Stimulated activated CD8-positive, alpha-beta memory T cell treated with anti-CD3 and anti-CD28 coated beads, Interleukin-2, amount 100 ng/mL, for 1 hour (primary cell): ENCODE measurements at places on chromosomes 6 and 20.

- DNase-seq: no peak
These were observed 176.4 kb downstream of the TBC1D32 start for GRCh38 chr6:121157906-121158305.

- DNase-seq: no peak
These were observed 121.6 kb downstream of the QRSL1 start for GRCh38 chr6:106750946-106751345.

- DNase-seq: no peak
These were observed 141.3 kb downstream of the FUT9 start for GRCh38 chr6:96157018-96157565.

DNA sequence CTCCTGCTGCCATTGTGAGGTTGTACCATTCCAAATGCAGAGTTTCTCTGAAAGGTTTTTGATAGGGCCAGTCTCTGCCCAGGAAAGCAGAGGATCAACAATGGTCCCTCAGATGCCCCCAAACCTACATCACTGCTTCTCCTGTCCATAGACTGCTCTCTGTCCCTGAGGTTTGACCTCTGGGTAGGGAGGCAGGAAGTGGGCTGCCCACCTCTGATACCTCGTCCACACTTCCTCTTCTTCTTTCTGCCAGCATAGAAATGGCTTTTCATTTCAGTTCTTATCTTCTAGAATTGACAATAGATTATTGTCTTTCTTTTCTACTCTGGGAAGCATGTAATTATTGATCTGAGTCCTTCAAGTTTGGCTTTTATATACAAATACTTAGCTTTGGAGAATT is 170.6 kb downstream of the TRMT11 start:
- no peak for DNase-seq

DNA sequence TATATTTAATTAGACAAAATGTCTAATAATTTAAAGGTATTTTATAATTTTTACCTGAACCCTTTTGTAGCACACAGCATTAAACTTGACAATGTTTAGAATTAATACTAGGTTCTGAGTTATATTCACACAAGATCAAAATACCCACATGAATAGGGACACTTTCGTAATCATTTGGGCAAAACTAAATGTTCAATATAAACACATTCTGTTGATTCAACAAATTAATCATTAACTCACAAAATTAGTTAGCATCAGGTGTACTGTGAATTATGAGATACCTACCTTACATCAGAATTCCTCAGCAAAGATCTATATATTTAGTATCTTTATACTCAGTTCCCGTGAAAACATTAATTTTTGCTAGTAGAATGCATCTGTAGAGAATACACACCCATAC is 481.5 kb upstream of the MANEA start:
- no peak for DNase-seq

DNA sequence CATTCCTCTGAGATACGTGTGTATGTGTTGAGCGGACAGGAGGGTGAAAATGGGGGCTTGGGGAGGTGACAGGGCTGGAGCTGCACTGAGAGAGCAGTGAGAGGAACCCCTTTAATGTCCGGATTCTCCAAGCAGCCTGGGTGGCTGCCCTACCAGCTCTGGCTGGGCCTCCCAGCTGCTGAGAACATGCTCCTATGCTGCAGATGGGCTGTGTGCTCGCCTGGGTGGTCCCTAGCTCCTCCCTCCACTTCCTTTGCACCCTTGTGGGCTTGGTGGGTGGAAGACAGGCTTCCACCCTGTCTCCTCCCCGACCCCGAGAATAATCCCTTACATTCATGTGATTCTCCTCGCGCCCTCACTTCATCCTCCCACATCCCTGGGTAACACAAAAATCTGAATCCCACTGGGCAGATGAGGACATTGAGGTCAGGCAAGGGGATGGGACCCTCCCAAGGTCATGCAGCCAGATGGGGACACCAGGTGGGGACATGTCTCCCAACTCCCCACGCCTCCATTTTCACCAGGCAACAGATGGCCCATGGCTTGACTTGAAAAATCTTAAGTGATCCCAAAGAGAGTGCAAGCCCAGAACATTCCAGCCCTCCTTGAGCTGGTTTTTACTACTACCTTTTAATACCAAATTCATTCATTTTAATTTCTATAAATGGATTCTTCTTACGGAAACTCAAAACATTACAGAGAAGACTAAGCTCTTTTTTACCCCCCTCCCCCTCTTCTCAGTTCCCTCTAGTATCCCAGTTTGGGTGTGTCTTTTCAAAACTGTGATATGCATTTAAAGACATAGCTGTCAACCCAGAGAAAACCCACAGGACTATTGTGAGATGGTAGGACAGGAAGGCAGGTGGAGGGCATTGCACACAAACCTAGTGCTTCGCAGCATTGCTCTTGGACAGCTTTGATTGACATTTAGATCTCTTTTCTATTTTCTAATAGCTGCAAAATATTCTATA is 5.0 kb upstream of the PDRG1 start:
- no peak for DNase-seq

DNA sequence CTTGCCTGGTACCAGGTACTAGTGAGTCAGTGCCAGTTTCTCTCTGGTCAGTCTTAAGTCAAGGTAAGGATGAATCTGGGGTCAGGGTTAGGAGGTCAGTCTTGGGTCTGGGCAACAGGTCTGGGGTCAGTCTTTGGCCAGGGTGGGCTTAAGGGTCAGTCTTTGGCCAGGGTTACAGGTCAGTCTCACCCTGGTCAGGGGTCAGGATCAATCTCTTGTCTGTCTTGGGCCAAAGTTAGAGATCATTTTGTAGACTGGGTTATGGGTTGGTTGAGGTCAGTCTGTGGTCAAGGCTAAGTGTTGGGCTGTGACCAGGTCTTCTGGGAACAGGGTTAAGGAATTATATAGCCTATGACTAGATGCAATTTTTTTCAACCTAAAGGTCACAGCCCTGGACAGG is 12.8 kb upstream of the CAPN11 start:
- DNase-seq: no peak

GRCh38 chr6:25750906-25751305 is 3.6 kb upstream of the SLC17A4 start:
- DNase-seq: no peak

- no peak for DNase-seq
These were observed 144.9 kb downstream of the TRMT11 start for GRCh38 chr6:126131246-126131645.

GRCh38 chr6:109239651-109240321 is 142.5 kb downstream of the CD164 start:
- no peak for DNase-seq

- no peak for DNase-seq
These were observed 447.3 kb downstream of the HDGFL1 start for GRCh38 chr6:23016696-23017095.

DNA sequence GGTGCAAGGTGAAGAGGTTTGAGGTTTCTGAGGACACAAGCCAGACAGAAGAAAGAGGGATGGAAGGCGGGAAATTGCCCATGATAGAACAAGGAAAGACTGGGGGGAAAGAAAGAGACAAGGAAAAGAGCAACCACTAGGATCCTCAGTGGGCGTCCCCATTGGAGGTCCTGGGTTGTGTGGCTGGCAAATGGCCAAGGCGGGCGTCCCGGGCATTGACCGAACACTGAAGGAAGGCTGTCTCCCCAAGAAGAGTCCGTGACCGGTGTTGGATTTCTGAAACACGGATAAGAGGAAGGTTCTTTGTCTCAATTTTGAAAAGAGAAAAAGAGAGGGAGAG is 746.6 kb upstream of the ADGRB3 start:
- DNase-seq: no peak

- no peak for DNase-seq
These were observed 111.2 kb downstream of the TRERF1 start for GRCh38 chr6:42340511-42340910.

- DNase-seq: no peak
These were observed 71.1 kb downstream of the KCNB1 start for GRCh38 chr20:49411221-49411925.

DNA sequence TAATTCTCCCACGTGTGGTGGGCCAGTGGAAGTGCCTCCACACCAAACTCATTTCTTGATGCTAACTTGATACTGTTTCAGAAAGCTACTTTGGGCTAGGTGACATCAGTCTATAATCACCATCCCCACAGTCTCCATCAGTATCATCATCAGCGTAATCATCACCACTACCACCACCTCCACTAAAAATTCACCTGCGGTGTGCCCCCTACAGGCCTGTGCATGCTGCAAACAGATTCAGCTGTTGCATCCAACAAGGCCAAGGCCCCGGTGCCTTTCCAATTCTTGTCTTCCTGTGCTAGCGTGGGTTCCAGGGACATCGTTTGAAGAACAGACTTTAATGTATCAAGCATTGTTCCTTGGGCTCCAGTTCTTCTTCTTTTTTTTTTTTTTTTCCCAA is 201.3 kb upstream of the EXOC2 start:
- no peak for DNase-seq

DNA sequence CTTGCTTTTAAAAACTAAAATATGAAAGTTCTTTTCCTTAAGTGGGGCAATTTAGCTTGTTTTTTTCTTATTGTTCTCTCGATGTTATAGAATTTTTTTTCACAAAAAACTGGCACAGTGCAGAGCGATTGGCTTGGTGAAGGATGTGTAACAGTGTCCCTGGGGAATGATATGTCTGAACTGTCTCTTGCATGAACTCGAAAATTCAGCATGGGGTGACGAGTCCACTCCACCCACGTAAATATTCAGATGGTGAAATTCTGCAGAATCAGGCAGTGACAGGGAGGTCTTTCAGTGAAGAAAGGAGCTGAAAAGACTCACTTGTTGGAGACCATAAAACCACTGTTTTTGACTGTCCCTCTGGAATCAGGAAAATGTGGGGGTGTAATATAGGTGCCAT is 505.3 kb downstream of the MMUT start:
- DNase-seq: no peak

GRCh38 chr6:30614044-30614842 is 2.8 kb downstream of the PPP1R10 start:
- DNase-seq: no peak

- no peak for DNase-seq
These were observed 5.2 kb downstream of the EBF4 start for GRCh38 chr20:2697768-2698167.

GRCh38 chr6:69487688-69488087 is 309.1 kb downstream of the LMBRD1 start:
- no peak for DNase-seq

GRCh38 chr6:16060039-16060438 is 68.8 kb upstream of the MYLIP start:
- no peak for DNase-seq

GRCh38 chr20:37911838-37912281 is 8.9 kb downstream of the VSTM2L start:
- DNase-seq: no peak

- no peak for DNase-seq
These were observed 7.5 kb downstream of the TRAF3IP2 start for GRCh38 chr6:111598181-111598580.

DNA sequence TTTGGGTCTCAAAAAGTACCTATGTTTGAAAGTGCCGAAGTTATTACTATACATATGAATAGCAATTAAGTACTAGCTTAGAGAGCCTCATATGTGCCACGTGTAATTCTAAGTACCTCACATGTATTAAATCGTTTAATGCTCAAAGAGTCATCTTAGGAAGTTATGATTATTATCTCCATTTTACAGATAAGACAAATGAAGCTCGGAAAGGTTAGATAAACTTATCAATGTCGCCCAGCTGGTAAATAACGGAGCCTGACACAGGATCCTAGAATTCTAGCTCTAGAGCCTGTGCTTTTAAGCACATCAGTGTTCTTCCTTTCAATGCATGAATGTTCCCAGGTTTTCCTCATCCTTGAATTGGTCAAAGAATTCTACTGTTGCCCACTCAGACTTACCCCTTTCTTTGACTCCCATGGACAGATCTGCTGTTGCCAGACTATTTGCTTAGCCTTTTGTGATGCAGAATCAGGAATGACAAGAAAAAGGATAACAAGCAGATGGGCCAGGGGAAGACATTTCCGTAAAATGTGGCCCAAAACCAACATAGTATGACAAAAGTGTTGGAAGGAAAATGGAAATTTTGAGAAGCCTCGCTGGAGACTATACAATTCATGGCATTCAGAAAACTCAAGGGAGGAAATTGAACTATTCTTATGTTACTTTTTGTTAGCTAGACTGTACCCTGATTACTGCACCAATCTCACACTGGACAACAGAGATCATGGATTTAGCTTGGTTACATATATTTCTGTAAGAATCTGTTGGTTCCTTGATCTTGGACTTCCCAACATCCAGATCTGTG is 237.1 kb upstream of the CITED2 start:
- DNase-seq: no peak

GRCh38 chr6:28648035-28648877 is 122.6 kb downstream of the GPX5 start:
- DNase-seq: no peak

DNA sequence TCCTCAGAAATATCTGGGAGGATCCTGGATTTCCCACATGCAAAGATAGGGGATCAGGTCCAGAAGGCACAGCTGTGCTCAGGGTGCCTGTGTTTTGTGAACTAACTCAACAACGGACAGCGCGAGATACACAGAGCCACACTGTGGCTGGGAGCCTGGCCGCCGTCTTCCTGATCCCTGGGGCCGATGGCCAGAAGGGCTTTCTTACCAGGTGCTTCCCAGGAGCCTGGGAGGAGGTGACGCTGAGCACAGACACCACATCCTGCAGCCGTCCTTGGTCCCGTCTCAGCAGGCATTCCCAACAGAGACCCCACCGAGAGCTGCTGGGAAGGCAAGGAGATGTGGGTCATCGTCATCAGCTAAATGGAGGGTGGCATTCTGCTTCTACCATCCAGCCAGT is 144.6 kb upstream of the AFDN start:
- DNase-seq: no peak

- no peak for DNase-seq
These were observed 16.8 kb downstream of the LINC00237 start for GRCh38 chr20:21089391-21089790.

DNA sequence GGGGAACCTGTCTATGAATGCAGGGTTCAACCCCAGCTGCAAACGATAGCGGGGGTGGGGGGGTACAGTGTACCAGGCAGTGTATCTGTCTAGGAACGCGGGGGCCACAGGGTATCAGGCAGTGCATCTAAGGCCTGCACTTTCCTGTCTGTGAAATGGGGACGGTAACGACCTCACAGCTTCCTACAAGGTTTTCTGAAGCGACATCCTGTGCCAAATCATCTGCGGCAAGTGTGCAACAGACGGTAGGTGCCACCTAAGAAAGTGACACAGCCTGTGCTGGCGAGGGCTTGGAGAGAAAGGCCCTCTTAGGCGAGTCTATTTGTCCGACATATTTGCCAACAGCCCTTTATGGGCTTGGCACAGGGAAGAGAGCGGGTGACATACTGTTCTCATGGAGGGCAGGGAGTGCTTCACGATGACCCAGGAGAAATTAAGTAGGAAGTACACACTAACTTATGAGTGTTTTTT is 3.8 kb downstream of the DIDO1 start:
- DNase-seq: peak; percentile 34

- no peak for DNase-seq
These were observed 52.0 kb downstream of the BFSP1 start for GRCh38 chr20:17479063-17479657.

GRCh38 chr6:170074435-170074834 is 216.4 kb downstream of the DLL1 start:
- no peak for DNase-seq

DNA sequence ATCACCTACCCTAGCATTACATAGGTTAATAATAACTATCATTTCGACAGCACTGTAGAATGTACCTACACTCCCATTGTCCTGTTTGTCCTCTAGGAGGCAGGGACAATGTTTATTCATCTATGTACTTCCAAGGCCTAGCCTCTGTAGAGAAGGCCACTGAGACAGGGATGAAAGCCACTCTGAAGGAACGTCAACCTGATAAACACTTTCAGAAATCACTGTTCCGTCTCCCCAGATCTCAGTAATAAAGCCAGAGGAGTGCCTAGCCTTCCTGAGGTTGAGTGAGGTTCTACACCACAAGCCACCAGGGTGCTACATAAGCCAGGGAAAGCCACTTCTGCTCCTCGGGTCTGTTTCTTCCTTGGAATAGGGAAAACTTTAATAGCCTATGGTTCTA is 44.8 kb downstream of the POPDC3 start:
- no peak for DNase-seq
